ENCODE measurements at places on chromosomes 12 and 14. TPM values are rescaled to one million over a fixed set of nuclear protein-coding genes. Genes with fewer than 3 reads are reported as not detected.

Gene LRRC10
- not detected for total RNA-seq

Gene PLCZ1
- total RNA-seq = not detected

Gene RDH16
- 0.93 TPM for total RNA-seq

Gene KRT86
- total RNA-seq = 0.37 TPM

DNA sequence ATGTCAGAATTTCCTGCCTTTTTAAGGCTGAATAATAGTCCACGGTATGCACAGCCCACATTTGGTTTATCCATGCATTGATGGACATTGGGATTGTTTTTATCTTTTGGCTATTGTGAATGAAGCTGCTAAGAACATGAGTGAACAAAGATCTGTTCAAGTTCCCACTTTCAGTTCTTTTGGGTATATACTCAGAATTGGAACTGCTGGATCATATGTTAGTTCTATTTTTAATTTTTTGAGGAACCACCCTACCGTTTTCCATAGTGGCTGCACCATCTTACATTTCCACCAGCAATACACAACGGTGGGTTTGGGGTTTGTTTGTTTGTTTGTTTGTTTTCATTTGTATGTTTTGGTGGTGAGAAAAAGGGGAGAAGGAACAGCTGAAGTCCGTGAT lies 6.4 kb downstream of the GPR68 start:
- DNase-seq = no peak

Data from activated naive CD4-positive, alpha-beta T cell treated with anti-CD3 and anti-CD28 coated beads, Interleukin-2, amount 50 U/mL, for 72 hours (primary cell).